ENCODE measurements at places on chromosomes 12 and 14.

DNA sequence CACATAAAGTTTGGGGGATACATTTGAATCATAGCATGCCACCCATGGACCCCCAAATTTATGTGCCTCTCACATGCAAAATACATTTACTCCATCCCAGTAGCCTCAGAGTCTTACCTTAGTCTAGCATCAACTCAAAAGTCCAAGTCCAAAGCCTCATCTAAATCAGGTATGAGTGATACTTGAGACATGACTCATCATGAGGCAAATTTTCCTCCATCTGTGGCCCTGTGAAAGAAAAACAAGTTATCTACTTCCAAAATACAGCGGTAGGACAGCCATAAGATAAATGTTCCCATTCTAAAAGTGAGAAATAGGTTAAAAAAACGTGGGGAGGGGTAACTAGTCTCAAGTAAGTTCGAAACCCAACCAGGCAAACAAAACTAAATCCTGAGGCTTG, 444.2 kb downstream of the SNAPC1 start:
- no peak for DNase-seq

DNA sequence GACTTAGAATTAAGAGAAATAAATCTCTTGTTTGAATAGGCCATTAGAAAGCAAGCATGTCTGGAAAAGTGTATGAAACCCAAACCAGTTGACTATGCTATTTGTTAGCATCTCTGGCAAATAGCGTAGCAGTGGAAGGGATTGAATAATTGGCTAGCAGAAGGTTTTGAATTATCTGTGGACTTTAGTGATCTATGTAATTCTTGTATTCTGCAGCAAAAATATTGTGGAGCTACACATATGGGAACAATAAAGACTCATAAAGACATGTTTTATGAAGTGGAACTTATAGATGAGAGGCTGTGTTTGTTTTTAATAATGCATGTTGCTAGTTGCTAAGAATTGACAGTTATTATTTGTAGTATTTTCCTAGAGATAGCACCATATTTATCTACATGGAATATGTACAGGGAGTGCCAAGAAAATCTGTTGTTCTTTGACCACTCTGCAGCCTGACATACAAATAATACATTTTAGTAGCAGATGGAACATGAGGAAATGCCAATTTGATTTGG, 4.7 kb downstream of the SRGAP1 start:
- no peak for DNase-seq

DNA sequence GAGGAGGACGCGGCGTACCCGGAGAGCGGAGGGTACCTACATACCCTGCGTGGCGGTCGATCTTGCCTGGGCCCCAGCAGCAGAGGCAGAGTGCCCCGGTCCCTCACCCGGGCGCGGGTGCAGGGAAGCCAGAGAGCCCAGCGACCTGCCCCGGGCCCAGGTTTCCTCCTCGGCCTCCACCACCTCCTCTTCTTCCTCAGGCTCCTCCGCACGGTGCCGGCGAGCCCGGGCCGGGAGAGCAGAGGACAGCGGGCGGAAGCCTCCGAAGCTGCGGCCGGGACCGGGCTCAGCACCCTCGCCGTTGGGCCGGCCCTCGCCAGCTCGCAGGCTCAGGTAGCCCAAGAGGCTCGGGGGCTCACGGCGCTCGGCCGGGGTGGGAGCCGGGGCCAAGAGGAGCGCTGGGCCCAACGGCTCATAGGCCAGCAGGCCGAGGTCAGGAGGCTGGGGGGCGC, 6.6 kb downstream of the ZNF219 start:
- no peak for DNase-seq

DNA sequence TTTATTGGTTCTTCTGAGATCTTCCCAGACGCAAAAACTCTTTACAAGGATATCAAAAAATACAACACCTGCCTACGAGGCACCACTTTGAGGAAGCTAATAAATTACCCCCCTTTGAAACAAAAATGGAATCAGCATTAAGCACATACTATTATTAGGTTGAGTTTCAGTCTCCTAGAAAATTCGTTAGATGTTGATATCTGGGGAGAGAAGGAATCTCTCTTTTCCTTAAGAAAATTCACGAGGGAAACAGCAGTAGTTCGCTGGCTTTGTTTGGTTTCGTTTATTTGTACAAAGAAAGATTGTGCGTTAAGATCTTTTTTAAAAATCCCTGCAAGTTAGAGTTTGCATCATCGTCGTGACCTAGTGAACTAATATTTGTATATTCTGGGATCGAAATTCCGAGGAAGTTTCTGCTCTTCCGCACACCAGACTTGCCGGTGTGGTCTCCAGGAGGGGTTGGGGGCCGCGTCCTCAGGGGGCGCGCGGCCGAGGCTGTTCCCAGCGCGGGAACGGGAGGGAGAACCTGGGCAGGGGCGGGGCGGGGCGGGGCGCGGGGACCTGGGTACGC, 12.1 kb downstream of the NKX2-1 start:
- no peak for DNase-seq

GRCh38 chr14:56378475-56378877, 201.1 kb upstream of the TMEM260 start:
- no peak for DNase-seq

DNA sequence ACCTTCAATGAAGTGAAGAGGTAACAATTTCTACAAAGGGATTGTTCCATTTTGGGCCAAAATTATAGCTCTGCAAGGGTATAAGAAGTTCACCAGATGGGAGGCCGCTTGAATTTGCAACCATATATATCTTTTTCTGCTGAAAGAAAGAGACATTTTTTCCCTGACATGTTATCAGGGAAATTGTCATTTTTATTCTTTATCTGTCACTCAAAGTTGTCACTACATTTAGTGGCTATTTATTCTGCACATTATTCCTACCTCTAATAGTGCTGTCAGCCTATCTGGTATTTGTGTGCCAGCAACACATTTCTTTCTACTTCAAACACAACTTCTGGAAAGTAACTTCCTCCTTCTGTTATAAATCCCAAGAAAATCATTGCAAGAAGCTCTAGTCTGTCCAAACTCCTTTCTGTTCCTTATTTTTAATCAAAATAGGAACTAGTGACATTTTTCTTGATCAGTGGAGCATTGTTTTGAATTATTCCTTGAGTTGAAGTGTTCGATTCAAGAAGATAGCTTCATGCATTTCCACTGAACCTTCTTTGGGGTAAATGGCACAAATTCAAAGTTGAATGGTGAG, 137.9 kb upstream of the ATP2B1 start:
- no peak for DNase-seq

DNA sequence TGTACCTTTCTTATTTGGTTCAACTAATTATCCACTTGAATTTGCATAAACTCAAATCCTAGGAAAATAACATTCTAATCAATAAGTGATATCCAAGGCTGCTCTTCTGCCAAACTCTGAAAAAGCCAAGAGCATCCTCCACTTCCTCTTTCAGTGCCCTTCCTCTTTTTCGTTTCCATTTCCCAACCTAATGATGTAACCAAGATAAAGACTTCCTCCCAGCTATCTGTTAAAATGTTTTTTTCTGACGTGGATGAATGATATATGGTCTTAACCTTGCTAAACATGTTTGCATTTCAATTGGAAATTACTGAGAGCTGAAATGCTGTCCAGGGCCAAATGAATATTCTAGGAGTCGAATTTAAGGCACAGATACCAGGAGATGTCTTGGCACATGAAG, 459.5 kb upstream of the PDE3A start:
- no peak for DNase-seq

DNA sequence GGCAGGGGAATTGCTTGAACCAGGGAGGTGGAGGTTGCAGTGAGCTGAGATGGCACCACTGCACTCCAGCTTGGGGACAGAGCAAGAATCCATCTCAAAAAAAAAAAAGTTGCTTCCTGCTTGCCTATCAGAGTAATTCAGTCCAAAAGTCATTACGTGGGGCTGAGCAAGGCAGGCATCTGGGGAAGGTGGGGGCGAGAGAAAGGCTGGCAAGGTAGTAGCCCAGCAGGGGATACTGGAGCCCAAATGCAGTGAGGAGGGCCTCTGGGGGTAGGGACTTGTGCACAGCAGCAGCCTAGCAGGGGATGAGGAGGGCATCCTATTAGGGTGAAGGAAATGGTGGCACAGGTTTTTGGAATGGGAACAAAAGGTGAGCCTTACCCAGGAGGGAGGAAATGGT, 7.1 kb downstream of the ETFRF1 start:
- DNase-seq: no peak

DNA sequence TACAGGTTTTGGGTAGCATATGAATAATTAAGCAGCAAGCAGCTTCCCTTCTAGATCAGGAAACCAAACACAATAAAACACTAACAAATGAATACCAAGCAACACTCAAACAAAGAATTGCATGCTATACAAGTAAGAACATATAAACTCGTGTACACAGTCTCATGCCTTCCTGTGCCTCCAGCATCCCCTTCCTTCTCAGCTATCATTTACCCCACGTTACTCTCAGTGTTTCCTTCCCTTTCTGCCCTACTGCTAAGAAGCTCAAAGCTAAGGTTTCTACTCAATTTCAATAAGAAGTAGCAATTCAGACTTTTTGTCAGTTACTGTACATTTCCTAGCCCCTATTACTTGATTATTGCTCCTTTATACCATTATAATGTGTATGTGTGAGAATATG, 81.0 kb downstream of the DUSP16 start:
- no peak for DNase-seq

- DNase-seq: no peak
Observed at GRCh38 chr14:30756594-30756993, 117.8 kb upstream of the COCH start.

- DNase-seq: no peak
Observed at GRCh38 chr14:81849714-81850113, 316.1 kb upstream of the SEL1L start.

DNA sequence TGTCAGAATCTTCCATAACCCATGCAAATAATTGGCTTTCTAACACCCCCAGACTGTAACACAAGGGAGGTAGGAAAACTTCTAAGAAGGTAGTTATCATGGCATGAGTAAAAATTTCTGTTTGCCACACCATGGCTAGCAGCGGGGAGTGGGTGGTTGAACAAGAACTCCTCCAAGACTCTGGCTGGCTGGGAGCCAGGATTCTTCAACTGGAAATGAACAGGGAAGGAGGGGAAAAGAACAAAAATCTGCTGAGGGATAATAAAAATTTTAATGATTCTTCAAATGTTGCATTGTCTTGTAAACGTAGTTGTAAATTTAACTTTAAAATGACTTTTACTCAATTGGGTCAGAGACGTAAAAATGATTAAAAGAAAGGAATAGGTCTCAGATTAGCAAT, 78.9 kb downstream of the AKAP6 start:
- no peak for DNase-seq

DNA sequence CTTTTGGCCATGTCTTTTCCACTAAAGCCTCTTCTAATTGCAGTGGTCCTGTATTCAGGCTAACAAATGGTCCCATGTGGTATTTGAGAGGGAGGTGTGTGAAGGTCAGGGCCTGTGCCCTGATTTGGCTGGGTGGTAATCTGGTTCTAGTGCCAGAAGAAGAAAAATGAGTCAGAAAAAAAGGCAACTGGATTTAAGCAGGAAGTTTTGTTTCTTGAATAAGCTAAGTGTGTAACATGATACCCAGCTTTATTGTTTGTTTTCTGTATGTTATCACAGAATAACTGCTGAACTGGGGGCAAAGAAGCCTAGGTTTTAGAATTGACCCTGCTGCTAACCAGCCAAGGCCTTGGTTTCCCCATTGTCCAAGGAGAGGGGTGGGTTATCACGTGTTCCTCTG, 134.0 kb downstream of the ANO6 start:
- no peak for DNase-seq

DNA sequence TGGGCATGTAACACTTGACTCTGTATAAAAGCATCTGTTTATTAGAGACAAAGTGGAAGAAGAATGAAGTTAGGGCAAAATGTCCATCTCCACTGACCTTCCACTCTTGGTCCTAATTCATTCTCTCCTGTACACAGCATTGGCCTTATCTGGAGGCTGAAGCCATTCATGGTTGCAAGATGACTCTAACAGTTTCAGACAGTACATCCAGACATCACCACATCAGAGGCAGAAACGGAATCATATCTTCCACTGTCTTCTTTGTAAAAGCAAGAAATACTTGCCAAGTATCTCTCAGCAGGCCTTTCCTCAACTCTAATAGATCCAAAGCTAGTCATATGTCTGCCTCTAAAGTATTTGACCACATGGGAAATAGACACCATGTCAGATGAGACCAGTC, 41.1 kb downstream of the PTHLH start:
- no peak for DNase-seq

- peak; percentile 54 for DNase-seq
Observed at GRCh38 chr12:121626853-121627640, 717 bp downstream of the ORAI1 start.

- no peak for DNase-seq
Observed at GRCh38 chr14:94550041-94550440, 11.2 kb upstream of the SERPINA4 start.

- DNase-seq: no peak
Observed at GRCh38 chr12:96228566-96229248, 34.5 kb downstream of the ELK3 start.

- no peak for DNase-seq
Observed at GRCh38 chr12:89514751-89515150, 9.8 kb downstream of the GALNT4 start.

DNA sequence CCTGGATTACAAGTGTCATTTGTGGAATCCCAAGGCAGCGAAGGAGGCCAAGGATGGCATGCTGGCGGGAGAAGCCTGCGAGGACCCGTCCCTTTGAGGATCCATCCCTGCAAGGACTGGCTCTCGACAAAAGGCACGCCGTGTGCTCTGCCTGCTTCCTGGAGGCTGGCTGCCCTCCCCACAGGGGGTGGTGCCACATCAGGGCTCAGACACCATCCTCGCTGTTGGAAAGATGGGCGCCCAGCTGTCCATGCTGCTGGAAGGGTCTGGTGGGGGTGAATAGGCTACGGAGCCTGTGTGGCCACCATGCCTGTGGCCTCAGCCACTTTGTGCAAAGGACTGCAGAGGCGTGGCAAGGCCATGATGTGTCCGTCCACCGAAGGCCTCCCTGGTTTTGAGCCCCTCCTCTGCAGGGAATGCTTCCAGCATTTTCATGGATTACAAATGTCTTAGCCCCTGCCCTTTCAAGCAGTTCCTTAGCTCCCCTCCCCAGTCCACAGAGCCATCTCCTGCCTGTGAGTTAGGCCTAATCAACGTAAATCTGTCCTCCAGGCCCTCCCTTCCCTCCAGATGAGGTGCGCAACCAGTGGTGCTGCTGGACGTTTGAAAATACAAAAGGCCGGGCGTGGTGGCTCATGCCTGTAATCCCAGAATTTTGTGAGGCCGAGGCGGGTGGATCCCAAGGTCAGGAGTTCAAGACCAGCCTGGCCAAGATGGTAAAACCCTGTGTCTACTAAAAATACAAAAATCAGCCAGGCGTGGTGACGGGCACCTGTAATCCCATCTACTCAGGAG, 22.1 kb downstream of the ZBTB42 start:
- no peak for DNase-seq

GRCh38 chr14:33061667-33062325, 123.1 kb downstream of the NPAS3 start:
- no peak for DNase-seq

DNA sequence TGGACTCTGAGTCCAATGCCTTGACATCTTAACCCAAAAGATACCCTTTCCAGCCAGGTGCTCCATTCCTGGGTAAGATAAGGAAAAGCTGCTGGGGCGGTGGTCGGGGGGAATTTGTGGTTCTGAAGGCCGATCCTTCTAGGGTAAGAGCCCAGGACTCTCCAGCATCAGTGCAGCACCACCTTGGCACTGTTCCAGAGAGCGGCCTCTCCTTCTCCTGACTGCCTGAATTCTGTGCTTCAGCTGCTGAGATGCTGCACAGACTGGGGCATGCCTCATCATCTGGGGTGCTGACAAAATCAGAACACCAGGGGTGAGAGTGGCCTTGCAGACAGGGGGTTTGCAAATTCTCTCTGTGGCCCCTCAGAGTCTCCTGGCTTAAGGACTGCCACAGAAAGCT, 87.5 kb downstream of the SPTB start:
- DNase-seq: no peak

GRCh38 chr12:111444314-111444924, 38.7 kb downstream of the SH2B3 start:
- no peak for DNase-seq

GRCh38 chr12:78977304-78977867, 112.8 kb downstream of the SYT1 start:
- no peak for DNase-seq

All from activated naive CD4-positive, alpha-beta T cell (primary cell).